Pons (tissue), 1 donor: ENCODE measurements at places on chromosomes 2 and 18.
A peak's percentile ranks its signal among the peaks of the same experiment; 100 is the strongest.

- no peak for DNase-seq
These were observed 1178.2 kb upstream of the NRXN1 start for GRCh38 chr2:52210161-52210560.

GRCh38 chr2:170812710-170813600 lies 3.7 kb upstream of the GAD1 start:
- peak; percentile 93 for DNase-seq

DNA sequence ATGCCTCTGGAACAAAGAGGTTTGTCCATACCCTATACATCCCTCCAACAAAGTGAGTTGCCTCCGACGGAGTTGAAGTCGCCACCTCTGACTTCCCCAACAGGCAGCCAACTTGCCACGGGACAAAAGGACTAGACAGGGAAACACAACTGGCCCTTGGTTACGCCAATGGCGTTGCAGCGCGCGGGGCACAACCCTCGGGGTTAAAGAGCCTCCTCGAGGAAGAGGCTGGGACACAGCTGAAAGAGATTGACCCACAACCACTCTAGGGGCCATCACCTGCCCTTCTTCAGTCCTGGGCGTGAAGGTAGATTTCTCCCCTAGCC lies 545 bp downstream of the GTF3C2 start:
- peak; percentile 40 for DNase-seq

GRCh38 chr2:63665846-63666475 lies 77.2 kb downstream of the MDH1 start:
- no peak for DNase-seq

GRCh38 chr2:180905461-180905860 lies 74.9 kb upstream of the UBE2E3 start:
- DNase-seq, result peak; percentile 5

- no peak for DNase-seq
These were observed 34.4 kb downstream of the AFTPH start for GRCh38 chr2:64558445-64559081.

DNA sequence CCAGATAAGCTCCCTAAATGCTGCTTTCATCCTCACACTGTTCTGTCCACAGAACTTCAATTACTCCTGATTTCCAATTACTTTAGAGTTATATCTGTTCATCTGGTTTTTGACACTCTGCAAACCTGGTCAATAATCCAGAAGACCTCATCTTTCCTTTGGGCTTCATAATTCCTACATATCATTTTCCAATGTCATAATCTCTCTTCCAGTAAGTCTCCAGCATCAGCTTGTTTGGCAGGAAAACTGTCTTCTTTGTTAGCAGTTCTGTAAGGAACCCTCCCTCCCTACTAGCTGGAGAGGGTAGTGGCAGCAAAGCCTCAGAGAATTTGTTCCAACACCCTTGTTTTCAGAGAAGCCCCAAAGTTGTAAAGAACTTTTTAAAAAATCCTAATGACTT lies 11.9 kb upstream of the SLC14A1 start:
- DNase-seq, result no peak

- no peak for DNase-seq
These were observed 21.7 kb upstream of the ZNF385B start for GRCh38 chr2:179882851-179883806.

- DNase-seq, result no peak
These were observed 341.7 kb upstream of the ZNF804A start for GRCh38 chr2:184256611-184257010.

DNA sequence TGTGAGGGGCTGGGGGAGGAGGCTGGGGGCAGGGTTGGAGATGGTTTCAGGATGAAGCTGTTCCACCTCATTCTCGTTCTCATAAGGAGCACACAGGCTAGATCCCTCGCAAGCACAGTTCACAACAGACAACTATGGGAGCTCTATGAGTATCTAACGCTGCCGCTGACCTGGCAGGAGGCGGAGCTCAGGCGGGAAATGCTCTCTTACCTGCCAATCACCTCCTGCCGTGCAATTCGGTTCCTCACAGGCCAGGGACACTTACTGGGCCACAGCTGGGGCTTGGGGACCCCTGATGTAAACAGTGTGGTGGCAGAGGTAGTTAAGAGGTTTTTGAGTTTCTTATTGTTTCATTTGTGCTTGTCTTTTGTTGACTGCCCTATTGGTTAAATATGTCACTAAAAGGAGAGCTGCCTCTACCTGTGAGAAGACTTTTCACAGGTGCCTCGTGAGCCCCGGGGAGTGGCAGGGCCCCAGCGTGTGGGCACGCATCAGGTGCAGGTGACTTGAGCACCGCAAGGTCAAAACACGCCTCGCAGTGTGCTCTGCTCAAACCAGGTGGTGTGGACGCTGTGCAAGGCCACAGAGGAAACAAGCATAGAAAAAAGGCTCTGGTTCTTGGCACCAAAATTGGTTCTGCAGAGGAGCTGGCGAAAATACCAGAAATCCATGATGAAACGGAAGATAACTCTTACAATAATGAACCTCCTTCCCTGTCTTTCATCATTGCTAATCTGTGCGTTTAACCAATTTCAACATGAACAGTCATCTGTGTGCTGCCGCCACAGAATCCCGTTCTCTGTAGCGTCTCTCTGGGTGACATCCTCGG lies 10.2 kb downstream of the MLPH start:
- no peak for DNase-seq

DNA sequence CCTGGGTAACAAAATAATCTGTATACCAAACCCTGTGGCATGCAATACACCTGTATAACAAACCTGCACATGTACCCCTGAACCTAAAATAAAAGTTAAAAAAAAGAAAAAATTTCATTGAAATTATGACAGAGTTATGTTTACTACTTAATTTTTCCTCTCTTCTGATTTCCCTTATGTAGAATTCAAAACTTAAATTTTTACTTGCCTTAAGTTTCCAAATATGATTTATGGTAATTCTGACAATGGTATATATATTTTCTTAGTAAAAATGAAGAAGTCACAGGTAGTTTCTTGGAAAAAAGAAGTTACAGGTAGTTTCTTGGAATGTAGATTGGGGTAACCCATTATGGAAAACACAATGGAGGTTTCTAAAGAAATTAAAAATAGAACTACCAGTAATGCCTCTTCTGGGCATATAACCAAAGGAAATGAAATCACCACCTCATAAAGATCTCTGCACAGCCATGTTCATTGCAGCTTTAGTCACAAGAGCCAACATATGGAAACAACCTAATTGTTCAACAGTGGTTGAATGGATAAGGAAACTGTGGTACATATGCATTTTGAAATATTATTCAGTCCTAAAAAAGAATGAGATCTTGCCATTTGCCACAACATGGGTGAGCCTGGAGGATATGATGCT lies 164.9 kb downstream of the BABAM2 start:
- no peak for DNase-seq

GRCh38 chr2:238075397-238075796 lies 14.6 kb downstream of the SCLY start:
- no peak for DNase-seq

- no peak for DNase-seq
These were observed 134.8 kb downstream of the RAPGEF4 start for GRCh38 chr2:172870396-172870795.

- DNase-seq, result peak; percentile 64
These were observed 211.6 kb upstream of the MMADHC start for GRCh38 chr2:149799013-149799705.

GRCh38 chr2:23475473-23475872 lies 90.5 kb downstream of the KLHL29 start:
- DNase-seq, result no peak

DNA sequence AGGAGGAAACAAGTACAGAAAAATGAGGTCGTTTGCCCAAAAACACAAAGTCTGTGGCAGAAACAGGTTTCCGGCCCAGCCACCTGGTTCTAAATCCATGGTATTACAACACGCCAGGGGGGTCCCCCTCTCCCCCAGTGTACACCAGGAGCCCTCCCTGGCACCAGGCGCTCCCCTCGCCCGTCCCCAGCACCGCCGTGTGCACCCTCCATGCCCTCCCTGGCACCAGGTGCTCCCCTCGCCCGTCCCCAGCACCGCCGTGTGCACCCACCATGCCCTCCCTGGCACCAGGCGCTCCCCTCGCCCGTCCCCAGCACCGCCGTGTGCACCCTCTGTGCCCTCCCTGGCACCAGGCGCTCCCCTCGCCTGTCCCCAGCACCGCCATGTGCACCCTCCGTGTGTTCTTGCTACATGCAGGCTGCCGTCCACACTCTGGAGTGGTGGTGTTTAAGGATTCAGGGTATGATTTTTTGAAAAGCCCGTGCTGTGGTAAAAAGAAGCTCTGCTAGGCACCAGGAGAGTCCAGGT lies 59.8 kb upstream of the NFATC1 start:
- no peak for DNase-seq

GRCh38 chr2:233051241-233052149 lies 8.6 kb upstream of the INPP5D start:
- peak; percentile 3 for DNase-seq

GRCh38 chr18:79796531-79797405 lies 970 bp upstream of the KCNG2 start:
- peak; percentile 1 for DNase-seq

DNA sequence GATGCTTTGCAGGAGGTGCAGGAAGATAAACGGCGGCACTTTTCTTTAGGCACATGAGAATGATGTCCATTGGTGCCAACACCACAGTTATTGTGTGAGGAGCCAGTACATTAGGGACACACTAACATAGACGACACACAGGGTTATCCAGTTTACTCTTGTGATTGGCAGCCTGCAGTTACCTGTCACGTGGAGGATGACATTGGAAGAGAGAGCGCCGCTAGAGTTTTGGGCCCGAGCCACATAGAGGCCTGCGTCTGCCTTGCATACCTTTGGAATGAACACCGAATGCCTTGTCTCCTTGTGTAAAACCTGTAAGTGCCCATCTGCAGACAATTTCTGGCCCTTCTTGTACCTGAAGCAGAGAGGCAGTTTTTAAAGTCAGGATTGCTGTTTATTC lies 26.9 kb upstream of the TTN start:
- DNase-seq, result no peak

DNA sequence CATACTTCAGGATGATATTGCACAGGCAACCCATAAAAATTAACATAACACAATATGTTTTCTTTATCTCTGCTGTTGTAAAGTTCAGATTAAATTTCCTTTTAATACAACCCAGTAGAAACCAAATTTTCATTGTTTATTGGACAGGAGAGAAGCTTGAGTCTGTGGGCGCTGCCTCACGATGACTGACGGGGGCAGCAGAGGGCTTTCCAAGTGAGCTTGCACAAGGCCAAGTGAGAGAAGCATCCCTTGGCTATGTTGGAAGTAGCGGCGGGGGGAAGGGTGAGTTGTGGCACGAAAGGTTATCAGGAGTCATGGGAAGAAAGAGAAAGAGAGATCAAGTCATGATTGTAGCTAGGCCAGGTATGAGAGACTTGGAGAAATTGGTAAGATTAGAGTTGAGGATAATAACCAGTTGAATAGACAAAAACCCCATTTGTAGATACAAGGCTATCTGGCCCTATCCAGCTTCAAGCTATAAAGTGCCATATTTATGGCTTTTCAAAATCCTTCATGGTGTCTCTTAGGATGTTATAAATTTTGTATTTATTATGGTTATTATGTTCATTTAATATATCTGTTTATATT lies 413.7 kb upstream of the FAM98A start:
- DNase-seq, result peak; percentile 93

DNA sequence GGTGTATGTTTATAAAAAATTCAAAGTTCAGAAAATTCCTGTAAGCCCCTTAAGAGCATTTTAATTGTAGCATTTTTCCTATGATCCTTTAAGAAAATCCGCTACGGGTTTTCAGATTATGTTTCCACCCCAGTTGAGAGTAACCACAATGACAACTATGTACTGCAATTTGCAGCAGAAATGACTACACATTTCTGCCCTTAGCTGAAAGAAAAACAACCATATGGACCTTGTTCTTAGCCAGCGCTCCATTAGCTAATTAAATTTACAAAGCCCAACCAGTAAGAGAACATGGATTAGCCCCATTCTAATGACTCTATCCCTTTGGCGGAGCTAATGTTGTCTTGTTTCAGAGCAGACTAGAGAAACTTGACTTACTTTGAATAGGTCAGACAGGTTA lies 247.6 kb downstream of the SLC8A1 start:
- DNase-seq, result no peak

- DNase-seq, result no peak
These were observed 226.7 kb upstream of the KLHL29 start for GRCh38 chr2:23158306-23158705.

GRCh38 chr2:189943009-189943408 lies 119.5 kb downstream of the MSTN start:
- no peak for DNase-seq

- no peak for DNase-seq
These were observed 1.9 kb downstream of the CNGA3 start for GRCh38 chr2:98348066-98348561.

- DNase-seq, result no peak
These were observed 259.5 kb downstream of the EPHA4 start for GRCh38 chr2:221312634-221313033.

DNA sequence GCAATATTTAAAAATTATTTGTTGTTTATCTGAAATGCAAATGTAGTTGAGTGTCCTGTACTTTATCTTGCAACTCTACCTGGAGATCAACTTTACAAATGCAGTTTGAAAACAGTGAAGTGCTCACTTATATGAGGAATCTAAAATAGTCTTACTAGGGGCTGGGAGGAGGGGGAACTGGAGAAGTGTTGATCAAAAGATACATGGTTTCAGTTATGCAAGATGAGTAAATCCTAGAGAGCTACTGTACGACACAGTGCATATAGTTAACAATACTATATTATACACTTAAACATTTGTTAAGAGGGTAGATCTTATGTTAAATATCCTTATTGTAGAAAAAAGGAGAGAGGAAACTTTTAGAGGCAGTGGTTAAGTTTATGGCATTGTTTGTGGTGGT lies 241.9 kb downstream of the BCL11A start:
- DNase-seq, result no peak

- DNase-seq, result no peak
These were observed 79.5 kb upstream of the GPC1 start for GRCh38 chr2:240355962-240356361.

DNA sequence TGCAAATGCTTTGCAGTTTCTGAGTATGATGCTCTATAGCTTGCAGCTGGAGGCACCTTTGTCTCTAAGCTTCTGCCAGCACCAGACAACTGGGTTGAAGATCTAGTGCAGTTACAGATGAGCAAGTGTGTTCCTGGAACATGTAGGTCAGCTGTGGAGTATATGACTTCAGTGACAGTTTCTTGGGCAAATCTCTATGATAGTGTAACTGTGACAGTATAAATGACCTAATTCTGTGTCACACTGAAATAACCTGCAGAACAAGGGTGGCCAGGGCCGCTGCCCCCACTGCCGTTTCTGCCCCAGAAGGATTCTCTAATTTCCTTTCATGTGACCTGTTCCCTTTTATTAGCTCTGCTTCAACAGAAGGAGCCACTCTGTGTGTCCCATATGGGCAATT lies 145.3 kb upstream of the DAPL1 start:
- DNase-seq, result no peak

GRCh38 chr2:54632733-54633692 lies 90.4 kb upstream of the EML6 start:
- no peak for DNase-seq

- DNase-seq, result no peak
These were observed 277.5 kb downstream of the ETAA1 start for GRCh38 chr2:67674668-67675067.

- DNase-seq, result no peak
These were observed 92.2 kb upstream of the NFU1 start for GRCh38 chr2:69529480-69529879.

- DNase-seq, result no peak
These were observed 68.4 kb downstream of the NXPH2 start for GRCh38 chr2:138711812-138712211.

- peak; percentile 97 for DNase-seq
These were observed 174.2 kb downstream of the PRPF40A start for GRCh38 chr2:152542995-152543481.

GRCh38 chr2:65130664-65131175 lies 814 bp upstream of the RAB1A start:
- DNase-seq, result no peak
